ENCODE measurements at places on chromosomes 4 and X.
A peak's percentile ranks its signal among the peaks of the same experiment; 100 is the strongest.

DNA sequence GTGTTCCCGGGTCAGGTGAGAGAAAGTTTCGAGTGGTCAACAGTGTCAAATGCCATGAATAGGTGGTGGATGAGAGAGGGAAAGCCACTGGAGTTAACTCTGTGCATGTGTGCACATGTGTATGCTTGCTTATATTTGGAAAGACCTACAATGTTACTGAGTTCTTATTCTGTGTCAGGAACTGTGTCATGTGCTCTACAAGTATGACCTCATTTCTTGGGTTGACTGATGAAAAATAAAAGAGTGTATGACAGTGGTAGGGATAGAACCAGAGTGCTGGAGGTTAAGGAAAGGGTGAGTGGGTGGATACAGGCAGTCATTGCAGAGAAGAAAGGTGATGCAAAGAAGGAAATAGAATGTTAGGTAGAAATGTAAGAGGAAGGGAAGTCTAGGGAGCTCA lies 22.1 kb upstream of the DGKK start:
- DNase-seq: no peak

DNA sequence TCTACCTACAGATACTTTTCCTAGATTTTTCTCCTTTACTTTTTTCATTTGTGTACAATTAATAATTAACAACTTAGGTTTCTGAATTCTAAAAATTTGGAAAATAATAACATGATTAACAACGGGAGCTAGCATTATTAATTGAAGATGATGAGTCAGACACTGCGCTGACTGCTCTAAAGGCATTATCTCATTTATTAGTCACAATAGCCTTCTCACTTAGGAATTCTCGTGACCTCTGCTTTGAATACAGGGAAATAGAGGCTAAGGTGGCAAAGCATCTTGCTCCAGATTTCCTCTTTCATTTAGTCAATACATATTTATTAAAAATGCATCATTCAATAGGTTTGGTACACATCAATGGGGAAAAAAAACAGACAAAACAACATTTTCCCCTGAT lies 441.3 kb downstream of the PCDH18 start:
- DNase-seq: no peak

- no peak for DNase-seq
Observed at GRCh38 chrX:10569946-10570345, 50.4 kb downstream of the MID1 start.

DNA sequence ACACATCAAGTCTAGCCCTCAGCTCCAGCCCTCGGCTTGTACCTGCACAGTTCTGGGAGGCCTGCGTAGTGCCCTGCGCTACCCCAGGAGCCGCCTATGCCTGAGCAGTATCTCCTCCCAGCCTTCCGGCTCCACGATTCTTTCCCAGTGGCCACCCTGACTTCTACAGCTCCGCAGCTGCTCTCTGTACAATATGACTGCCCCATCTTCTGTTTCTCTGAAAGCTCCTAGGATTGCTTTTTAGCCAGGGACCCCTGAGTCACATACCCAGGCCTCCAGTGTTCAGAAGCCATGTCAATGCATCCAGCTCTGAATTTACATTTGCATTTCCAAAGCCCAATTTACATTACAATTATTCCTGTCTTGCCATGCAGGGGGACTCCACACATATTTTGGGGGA lies 135.5 kb downstream of the PJA1 start:
- no peak for DNase-seq

DNA sequence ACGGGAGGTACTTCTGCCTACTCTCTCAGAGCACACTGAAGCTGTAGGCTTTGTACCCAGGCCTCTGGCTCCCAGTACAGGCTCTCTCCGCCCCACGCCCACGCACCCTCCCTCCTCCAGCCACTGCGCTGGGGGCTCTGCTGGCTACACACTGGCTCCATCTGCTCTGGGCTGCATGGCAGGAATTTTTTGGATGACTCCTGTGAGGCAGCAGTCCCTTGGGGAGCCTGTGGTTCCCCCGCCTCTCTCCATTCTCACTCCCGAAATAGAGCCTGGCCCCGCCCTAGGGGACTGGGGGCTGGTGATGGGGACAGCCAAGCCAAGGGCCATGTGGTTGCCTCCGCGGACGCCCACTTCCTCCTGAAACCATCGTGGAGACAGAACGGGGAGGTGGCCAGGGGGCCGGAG lies 58.1 kb upstream of the ADRA2C start:
- peak; percentile 85 for DNase-seq

Data from AG20443 (cell line).